ENCODE measurements at places on chromosomes 2 and 18. TPM values are rescaled to one million over a fixed set of nuclear protein-coding genes. Genes with fewer than 3 reads are reported as not detected.

DNA sequence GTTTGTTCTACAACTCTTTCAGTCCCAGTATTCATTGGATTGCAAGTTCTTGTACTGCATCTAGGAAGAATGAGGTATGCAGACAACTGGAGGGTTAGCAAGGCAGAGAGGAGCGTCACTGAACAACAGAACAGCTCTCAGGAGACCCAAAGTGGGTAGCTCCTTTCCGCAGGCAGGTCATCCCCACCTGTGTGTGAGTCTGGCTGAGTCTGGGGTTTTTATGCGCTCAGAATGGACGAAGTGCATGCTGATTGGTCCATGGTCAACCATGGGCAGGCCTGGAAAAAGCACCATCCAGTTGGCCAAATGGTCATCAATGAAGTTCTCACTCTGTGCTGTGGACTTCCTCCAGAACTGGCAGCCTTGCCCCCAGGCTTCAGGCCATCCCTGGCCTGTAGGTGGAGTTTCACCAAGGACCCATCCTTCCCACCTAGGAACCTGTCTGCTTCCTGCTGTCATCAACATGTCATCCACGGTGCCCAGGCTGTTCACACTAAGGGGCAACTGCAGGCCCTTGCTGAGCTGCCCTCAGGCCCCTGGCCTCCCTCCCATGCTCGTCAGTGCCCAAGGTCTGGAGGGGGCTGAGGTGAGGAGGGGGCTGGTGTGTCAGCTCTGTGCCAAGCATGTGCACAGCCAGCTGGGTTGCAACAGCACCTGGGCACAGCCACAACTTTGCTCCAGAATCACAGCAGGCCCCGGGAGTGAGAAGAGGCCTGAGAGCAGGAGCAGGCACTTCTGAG, 11.1 kb upstream of the TFCP2L1 start:
- H3K4me1 ChIP-seq: no peaks in the 10 kb centered on the region
- H3K27me3 ChIP-seq: peaks cover 5% of the 10 kb centered on the region
- no peak overlapping the region for H3K4me3 ChIP-seq
- DNase-seq: no peak

DNA sequence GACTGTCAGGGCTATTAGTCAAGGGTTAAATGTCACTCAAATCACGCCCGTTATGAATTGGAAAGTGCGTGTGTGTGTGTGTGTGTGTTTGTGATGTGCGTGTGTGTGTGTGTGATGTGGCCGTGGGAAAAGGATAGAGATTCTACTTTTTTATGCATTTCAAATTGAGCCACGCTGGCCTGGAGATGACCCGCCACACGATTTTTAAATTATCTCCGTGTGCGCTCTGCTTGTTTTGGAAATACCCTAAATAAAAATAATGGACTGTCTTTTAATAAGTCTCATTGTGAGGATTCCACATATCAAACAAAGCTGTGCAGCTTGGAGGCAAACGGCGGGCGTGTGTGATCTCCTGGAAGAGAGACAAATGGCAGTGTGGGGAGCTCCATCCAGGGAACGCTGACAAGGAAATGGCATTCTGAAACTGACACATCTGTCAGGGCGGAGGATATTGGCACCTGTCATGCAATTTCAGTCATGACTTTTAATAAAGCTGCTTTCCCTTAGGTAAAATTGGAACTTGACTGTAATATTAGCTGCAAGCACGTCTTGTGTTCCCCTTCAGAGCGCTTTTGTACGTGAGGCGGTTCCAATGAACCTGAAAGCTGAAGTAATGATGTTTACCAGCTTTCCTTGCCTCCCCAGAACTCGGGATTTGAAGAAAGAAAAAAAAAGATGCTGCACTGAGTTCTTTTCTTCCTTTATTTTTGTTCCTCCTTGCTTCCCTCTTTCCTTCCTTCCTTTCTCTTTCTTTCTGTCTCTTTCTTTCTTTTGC, 381.8 kb upstream of the SMIM21 start:
- H3K36me3 ChIP-seq: no peaks in the 10 kb centered on the region
- H3K27me3 ChIP-seq: no peaks in the 10 kb centered on the region
- H3K4me1 ChIP-seq: peaks cover 15% of the 10 kb centered on the region
- H3K27ac ChIP-seq: no peak overlapping the region
- no peak for DNase-seq

- H3K4me3 ChIP-seq: no peak overlapping the region
- no peak for DNase-seq
- H3K4me1 ChIP-seq: no peaks in the 10 kb centered on the region
- no peaks in the 10 kb centered on the region for H3K36me3 ChIP-seq
- H3K27me3 ChIP-seq: peaks cover 6% of the 10 kb centered on the region
- no peak overlapping the region for H3K27ac ChIP-seq
These were observed 103.8 kb upstream of the OSR1 start for GRCh38 chr2:19462256-19462645.

DNA sequence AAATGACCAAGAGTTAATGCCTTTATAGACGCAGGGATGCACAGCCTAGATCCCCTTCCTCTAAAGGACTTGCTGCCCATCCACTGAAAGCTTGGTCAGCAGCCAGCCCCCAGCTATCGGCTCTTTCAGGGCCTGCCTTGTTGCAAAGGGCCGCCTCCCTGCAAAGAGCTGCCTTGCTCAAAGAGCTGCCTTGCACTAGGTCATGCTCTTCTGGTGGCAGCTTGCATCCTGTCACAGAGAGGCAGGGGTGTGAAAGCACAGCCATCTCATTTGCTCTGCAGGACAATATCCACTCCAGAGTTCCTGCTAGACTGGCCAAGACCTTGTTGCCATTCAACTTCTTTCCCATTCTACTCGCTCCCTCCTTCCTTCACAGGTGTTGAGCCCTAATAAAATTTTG, 137.1 kb downstream of the MCFD2 start:
- H3K27me3 ChIP-seq: no peaks in the 10 kb centered on the region
- H3K27ac ChIP-seq: no peak overlapping the region
- no peak for DNase-seq
- no peak overlapping the region for H3K4me3 ChIP-seq

GRCh38 chr2:123518367-123518766, 506.7 kb upstream of the CNTNAP5 start:
- no peaks in the 10 kb centered on the region for H3K4me1 ChIP-seq
- H3K36me3 ChIP-seq: no peaks in the 10 kb centered on the region
- H3K4me3 ChIP-seq: no peak overlapping the region
- DNase-seq: no peak

Gene CRACDL
- 5.7 TPM for total RNA-seq

Gene TACR1
- not detected for total RNA-seq

Gene NYAP2
- total RNA-seq: 0.19 TPM

All from astrocyte (in vitro differentiated cells and primary cell).